ENCODE measurements at places on chromosomes 12 and 14.

DNA sequence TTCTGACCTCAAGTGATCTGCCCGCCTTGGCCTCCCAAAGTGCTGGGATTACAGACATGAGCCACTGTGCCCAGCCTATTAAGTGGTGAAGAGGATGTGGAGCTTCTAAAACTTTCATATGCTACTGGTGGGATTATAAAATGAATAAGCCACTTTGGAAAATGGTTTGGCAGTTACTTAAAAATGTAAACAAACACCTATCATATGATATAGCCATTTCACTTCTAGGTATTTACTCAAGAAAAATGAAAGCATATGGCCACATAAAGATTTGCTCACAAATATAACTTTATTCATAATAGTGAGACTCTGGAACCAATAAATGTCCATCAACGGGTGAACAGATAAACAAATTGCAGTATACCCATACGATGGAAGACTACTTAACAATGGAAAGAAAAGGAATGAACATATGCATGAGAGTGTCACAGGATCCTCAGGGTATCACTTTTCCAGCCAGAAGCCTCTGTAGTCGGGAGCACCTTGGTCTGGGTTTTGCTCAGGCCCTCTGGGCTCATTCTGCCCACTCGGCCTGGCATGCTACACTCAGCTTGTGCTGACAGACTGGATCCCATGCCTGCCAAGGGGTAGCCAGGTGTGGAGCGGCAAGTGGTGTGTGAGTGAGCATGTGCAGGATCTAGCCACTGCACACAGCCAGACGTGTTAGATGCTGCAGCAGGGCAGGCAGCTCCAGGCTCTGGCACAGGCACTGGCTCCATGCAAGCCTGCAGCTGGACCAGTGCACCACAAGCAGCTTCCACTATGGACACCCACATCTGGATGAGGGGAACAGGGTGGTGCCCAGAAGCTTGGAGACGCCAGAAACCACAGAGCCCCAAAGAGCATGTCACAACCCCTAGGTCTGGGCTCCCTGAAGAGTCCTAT is 213.2 kb upstream of the DIO3 start:
- no peak for DNase-seq

- DNase-seq: no peak
Measured at GRCh38 chr14:69880044-69880487, 850 bp downstream of the SMOC1 start.

- no peak for DNase-seq
Measured at GRCh38 chr12:28507867-28508266, 317.6 kb downstream of the CCDC91 start.

GRCh38 chr14:97346675-97347074 is 549.5 kb downstream of the VRK1 start:
- DNase-seq: no peak

DNA sequence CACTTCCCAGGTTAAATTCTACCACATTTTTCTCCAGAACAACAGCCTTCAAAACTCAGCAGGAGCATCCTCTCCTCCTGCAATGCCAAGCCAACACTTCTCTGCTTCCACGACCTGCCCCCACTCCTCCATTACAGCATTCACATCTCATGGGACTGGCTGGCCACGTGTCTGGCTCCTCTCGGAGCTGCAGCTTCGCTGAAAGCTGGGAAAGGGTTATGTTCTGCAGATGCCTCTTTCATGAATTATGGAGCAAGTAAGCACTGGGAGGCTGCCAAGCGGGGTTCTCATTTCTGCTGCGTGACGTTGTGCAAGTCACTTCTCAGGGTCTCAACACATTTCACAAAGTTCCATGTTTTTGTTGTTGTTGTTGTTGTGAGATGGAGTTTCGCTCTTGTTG is 142.2 kb upstream of the RFLNA start:
- DNase-seq: no peak

- no peak for DNase-seq
Measured at GRCh38 chr14:89067293-89067972, 243.0 kb downstream of the TTC8 start.

DNA sequence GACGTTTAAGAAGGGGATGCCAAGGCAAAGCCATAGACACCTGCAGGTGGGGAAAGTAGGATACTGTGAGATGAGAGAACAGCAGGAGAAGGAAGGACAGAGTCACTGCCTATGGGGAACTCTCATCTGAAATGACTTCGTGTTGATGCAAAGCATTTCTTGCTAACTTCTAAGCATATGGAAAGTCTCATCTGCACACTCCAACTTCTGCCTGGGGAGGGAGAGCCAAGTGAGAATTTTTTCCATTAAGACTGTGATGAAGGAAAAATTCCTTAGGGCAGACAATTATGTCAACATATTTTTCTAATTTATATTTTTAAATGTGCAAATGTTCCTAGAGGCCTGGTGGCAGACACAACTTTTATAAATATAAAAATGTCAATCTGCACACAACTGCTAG is 115.3 kb downstream of the IPO8 start:
- no peak for DNase-seq

DNA sequence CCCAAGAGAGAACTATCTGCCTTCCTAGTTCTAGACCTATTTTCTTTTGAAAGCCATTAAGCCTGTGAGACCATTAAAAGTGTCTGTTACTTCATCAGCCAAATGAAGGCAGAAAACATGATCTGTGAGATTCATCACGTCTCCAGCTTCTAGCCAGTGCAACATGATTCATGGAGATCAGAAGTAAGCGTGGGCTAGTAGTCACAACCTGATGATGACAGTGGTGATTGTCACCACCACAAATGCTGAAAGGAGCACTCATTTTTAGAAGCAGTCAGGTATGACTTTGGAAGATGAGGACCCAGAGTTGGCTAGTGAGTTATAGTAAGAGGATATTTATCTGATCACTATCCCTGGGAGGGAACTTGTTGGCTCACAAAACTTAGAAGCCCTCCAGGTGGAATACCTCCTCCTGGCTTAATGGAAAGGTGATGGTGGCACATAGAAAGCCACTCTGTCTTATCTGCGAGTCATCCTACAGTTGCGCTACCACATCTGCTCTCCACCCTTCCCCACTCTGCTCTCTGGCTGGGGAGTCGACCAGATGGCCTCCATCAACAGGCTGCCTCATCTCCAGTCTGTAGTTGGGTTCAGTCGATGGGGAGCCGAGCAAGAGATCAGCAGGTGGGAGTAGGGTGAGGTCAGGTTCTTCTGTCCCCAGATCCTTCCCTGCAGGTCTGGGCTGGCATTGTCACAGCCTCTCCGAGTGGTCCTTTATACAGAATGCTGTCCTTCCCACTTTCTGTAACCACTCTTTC is 317.6 kb upstream of the FKBP4 start:
- DNase-seq: no peak

GRCh38 chr12:16282978-16283377 is 5.5 kb upstream of the SLC15A5 start:
- DNase-seq: no peak

DNA sequence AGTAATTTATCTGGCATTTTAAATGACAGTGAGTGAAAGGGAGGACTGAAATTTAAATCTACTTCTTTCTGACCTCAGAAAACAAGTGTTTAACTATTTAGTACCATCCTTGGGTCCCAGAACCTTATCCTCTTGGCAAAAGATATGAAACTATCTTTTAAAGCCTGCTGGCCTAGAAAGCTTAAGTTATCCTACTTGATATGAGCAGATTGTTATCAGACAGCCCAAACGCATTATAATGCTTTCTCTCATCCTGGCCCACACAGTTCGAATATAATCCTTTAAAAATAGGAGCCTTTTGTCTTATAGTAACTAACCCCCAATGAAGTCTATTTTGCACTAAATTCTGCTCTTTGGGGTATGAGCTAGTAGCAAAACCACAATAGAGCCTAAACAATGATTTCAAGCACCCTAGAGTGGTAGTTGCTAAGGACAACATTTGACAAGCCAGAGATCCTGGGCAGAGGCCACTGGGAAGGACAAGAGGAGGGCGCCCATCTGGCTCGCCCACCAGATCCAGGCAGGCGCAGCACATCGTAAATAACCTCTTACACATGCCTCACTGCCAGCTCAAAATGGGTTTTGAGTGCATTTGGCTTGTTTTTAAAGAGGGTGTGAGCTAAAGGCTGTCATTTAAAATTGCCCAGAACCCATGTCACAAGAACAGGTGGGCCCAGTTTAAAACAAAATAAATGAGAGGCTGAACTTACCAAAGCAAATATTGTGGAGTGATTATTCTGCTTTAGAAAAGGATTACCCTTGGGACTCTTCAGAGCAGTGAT is 37.7 kb upstream of the CRY1 start:
- no peak for DNase-seq

DNA sequence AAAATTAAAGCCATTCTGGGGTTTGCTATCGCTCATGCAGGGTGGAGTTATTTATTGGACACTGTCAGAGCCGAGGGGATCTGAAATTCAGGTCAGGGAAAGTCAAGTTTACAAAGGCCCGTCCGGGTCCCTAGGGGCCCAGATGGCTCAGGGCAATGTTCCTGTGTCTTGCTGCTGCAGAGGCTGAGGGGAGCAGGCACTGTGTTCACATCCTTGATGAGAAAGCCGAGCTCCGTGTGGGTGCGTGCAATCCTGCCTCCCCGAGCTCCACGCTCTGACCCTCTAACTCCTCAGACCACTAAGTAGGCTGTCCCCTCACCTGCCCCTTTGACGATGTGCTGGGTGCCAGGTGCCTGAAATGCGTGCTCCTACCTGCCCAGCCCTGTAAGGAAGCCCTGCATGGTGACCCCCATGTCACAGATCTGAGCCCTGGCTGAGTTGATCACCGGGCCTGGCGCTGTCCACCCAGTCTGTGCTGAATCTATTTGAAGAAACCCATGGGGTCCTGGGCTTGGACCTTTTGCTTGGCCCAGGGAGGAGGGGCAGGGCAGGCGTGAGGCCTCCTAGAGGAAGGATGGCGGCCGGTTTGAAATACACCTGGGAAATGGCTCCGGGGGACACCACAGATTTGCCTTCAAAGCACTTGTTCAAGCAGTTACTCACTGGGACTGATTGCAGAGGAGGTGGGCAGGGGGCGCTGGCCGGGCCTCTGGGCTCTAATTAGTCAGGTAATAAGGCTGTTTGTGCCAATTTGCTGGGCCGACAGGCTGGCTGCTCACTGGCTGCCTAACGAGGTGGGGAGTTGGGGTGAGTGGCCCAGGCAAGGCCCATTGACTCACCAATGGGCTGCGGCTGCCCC is 204.3 kb downstream of the KIF26A start:
- peak; percentile 73 for DNase-seq

- DNase-seq: no peak
Measured at GRCh38 chr12:69688021-69688420, 11.1 kb downstream of the BEST3 start.
